ENCODE measurements at places on chromosomes 16 and 17. TPM values are rescaled to one million over a fixed set of nuclear protein-coding genes. Genes with fewer than 3 reads are reported as not detected.

The ELMO3 gene
- 0.53 TPM for total RNA-seq

DNA sequence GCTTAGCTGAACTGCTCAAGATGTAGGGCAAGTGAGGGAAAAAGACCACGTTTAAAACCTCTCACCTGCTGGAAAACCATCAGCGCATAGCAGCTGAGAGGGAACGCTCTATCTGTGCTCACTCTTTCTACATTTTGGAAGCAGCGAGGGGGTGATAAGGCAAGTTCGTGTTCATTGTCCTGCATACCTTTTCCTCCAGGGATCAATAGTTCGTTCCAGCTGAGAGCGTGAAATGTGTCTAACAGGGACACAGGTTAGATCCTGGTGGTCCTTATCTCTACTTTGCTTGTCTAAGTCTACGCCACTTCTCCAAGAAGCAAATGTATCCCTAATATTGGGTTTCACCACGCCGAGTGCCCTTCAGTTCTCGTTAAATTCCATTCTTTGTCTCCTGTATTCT is 183.5 kb upstream of the ZFHX3 start:
- DNase-seq: no peak

DNA sequence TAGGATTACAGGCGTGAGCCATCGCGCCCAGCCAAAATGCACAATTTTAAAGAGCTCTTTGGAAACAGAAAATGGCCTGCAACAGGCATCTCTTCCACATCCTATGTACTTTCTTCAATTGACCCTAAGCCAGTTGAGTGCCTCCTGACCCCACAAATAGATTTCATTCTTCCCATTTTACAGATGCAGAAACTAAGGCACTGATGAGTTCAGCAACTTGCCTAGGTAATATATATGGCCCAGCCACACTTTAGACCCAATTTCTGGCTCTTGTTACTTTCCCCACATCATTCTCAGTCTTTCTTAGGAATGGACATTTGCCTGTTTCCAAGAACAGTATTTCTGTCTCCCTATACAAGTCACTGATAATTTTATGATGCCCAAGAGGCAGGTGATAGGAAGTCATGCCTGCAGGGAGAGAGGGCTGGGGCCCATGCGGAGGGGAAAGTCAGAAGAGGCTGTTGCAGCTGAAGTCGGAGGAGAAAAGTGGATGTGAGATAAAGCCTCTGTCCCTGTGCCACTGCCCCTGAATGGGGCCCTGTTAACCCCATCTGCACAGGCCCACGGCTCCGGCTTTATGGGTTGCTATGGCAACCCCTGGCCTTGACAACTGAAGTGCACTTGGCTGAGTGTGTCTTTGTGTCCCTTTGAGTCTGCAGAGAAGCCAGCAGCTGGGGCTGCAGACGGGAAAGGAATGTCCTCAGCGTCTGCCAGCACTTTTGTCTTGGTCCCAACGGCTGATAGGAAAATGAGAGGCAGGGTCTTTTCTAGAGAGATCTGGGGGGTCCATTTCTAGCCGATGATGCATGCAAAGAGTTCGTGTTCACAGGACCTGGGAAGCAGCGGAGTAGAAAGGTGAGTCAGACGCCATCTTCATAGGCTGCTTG is 45.9 kb downstream of the ABAT start:
- DNase-seq: no peak

The SOX15 gene
- total RNA-seq: 0.07 TPM

- DNase-seq: peak; percentile 66
These were observed 6.8 kb upstream of the CA4 start for GRCh38 chr17:60142872-60143499.

The NPIPB13 gene
- 0.46 TPM for total RNA-seq

The CHD3 gene
- 220 TPM for total RNA-seq

DNA sequence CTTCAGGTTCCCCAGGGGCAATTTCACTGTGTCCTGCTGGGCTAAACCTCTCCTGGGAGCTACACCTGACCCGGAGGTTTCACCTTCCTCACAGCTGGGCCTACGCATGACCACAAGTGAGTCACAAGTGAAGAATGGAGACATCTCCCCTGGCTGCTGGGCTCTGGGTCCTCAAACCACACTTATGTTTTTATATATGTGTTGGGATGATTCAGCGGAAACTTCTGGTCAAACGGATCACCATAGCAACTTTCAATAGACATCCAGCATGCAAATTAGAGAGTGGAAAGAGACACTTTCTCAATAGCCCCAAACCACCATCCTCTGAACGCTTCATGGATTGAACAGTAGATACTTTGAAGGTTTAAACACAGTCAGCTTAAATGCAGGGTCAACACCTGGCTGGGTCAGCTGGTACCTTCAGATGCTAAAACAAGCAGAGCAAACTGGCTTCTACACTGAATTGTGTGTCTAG is 28.0 kb upstream of the MAF start:
- no peak for DNase-seq

DNA sequence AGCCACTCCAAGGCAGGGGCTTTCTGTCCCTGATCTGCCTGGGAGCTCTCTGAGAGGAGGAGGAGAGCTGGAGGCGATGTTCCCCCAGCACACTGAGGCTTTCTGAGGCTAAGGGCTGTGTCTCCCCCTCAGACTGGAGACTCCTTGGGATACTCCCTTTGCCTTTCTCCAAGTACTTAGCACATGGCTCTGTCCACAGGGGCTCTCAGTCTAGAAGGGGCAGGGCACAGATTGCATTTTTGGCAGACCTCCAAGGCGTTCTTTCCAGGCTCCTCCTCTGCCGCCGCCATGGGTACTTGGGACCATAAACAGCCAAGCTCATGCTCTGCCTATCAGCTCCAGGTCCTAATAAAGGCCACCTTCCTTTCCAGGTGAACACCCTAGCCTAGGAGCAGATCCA is 1.8 kb upstream of the GIP start:
- no peak for DNase-seq

The TPSB2 gene
- total RNA-seq: not detected

- DNase-seq: no peak
These were observed 20.7 kb upstream of the FOXJ1 start for GRCh38 chr17:76161619-76162266.

- DNase-seq: no peak
These were observed 35.8 kb upstream of the LGALS9 start for GRCh38 chr17:27595208-27595607.

GRCh38 chr17:72143245-72143644 is 22.4 kb downstream of the SOX9 start:
- no peak for DNase-seq

The DPEP3 gene
- not detected for total RNA-seq

DNA sequence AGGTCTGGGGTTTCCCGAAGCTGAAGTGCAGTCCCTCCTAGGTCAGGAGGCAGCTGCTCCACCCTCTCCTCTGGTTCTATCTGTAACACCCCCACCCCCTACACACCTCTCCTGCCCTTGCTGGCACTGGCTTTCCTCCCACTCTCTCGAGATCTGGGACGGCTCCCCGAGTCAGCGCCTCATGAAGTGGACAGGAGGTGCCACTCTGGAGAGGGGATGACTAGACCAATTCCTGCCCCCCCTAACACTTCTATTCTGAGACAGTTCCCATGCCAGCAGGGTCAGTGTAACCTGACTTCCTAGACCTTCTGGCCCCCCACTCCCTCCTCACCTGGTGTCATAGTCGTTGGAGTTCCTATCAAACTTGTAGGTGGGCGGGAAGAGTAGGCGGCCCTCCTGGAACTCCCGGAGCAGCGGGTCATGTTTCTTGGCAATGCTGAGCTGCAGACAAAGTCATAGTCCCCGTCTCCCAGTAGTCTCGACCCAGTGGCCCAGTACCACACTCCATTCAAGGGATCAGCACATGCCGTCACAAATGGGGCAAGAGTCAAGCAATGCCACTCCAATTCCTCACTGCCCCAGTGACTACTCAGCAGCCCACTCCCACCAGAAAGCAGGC is 9.7 kb downstream of the INPP5K start:
- DNase-seq: no peak

GRCh38 chr16:84552135-84552534 is 47.7 kb upstream of the MEAK7 start:
- DNase-seq: no peak

DNA sequence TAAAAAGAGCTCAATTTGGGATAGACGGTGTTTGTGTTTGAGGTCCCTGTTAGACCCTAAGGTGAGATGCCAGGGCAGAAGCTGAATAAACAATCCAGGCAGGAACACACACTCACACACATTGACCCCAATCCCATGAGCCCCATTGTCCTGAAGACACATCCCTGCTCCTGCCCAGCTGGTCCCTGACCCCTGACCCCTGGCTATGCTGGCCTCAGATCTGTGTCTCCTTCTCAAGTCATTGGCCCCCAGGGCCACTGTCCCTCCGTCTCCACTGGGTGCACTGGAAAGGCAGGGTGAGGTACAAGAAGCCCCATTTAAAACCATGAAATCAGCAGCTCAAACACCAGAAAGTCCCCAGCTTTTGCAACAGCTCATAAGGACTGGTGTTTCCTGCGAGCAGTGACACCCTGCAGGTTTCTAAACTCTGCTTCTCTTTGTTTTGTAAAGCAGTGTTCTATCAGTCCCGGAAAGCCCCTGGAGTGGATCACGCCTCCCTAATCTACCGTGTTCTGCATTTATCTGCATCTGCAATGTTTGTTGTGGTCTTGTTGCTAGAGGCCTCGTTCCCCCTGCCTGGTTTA is 18.0 kb upstream of the ASGR2 start:
- peak; percentile 33 for DNase-seq

DNA sequence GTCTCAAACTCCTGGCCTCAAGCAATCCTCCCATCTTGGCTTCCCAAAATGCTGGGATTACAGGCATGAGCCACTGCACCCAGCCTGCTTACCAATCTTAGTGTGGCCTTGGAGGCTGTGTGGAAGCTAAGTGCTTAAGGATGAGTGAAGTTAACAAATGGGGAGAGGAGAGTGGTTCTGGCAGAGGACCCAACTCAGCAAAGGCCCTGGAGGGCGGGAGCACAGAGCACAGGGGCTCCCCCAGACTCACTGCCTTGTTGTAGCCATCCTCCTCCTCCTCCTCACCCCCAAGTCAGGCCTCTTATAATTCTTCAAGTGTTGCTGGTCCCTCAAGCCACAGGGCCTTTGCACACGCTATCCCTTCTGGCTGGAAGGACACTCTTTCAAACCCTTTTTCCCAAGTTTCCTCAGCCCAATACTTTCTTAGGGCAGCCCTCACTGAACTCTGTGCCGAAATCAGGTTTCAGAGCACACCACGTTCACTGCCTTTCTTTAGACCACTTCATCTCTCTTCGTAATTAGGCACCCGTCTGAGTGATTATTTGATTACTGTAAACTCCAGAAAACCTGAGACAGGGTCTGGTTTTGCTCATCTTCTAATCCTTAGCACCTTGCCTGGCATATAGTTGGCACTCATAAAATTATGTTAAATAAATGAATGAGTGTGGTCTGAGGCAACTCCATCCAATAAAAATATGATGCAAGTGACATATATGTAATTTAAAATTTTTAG is 23.4 kb downstream of the NGFR start:
- DNase-seq: no peak

The RASD1 gene
- total RNA-seq: 9.2 TPM

The ZG16 gene
- not detected for total RNA-seq

DNA sequence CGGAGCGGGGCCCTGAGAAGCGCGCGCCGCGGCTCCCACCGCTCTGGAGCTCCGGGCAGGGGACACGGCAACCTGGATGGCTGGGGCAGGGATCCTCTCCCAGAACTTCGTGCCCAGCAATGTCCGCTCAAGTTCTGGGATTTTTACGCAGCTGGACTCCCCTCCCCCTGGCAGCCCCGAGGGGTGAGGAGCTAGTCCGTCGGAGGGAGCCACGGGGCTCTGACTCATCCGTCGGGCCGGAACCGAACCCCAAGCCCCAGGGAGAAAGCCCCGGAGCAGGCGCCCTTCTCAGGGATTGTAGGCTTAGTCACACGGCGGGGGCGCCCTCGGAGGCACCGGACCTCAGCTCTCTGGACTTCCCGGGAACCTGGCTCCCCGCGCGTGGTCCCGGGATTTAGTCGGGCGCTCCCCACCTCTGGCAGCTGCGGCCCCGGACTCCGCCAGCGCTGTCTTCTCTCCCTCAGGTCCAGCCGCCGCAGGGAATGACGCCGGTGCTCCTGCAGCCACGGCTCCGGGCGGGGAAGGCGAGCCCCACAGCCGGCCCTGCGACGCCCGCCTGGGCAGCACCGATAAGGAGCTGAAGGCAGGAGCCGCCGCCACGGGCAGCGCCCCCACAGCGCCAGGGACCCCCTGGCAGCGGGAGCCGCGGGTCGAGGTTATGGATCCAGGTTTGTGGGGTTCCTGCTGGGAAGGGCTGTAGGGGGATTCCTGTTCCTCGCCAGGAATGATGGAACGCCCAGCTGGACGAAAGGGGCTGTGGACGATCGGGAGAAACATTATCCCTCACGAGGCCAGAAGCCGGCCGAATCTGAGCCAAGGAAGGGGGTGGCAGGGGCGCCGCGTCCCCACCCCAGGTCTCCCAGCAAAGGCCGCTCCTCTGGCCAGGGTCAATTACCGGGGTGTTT is 830 bp downstream of the SPHK1 start:
- no peak for DNase-seq

The KCNJ2 gene
- total RNA-seq: 33.3 TPM

GRCh38 chr17:36153895-36154610 is 22.4 kb downstream of the TBC1D3B start:
- no peak for DNase-seq

The SSTR5 gene
- not detected for total RNA-seq
